IMR-90 (cell line): ENCODE measurements at places on chromosomes 1 and 21. TPM values are rescaled to one million over a fixed set of nuclear protein-coding genes. Genes with fewer than 3 reads are reported as not detected.

DNA sequence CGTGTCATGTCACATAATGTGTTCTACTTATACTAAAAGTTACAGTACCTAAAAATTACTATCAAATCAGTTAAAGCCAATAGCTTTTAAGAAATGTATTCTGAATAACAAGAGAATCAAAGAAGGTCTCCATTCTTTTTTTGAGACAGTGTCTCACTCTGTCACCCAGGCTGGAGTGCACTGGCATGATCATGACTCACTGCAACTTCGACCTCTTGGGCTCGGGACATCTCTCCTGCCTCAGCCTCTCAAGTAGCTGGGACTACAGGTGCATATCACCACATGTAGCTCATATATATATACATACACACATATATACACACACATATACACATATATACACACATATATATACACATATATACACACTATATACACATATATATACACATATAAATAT is 20.1 kb downstream of the COP1 start:
- DNase-seq, result no peak

- DNase-seq, result no peak
These were observed 5.5 kb upstream of the SPAG17 start for GRCh38 chr1:118190561-118190960.

DNA sequence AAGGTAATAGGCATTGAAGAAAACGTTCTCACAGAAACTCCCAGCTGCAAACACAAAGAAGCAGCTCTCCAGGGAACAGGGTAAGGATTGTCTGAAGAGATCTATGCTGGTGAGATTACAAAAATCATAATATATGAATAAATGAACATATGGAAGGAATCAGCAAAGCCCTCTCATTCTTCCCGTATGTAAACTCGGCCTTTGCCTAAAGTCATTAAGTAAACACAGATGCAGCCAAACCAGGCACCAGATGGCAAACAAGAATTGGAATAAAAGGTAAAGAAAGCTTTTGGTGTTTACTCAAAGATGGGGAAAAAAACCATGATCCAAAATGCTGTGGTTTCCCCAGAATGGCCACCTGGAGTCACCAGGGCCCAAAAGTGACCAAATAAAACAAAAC is 76.6 kb upstream of the HOOK1 start:
- peak; percentile 93 for DNase-seq

DNA sequence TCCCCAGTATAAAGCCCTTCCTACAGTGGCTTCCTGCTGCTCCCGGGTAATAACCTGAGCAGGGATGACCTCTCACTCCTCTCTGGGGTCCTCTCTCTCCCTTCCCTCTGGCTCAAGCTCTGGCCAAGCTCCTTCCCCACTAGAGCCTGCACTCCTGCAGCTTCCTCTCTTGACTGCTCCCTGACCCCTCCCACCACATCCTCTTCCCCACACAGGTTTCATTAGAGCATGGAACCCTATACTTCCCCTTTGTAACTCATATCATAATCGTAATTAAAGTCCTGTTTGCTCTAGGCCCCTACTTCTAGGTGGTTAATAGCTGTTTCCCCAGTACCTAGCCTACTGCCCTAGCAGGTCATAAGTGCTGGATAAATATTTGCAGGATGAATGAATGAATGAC is 146.2 kb downstream of the C1orf21 start:
- no peak for DNase-seq

Gene USP33
- total RNA-seq, result 64.5 and 89.4 TPM in 2 replicates

Gene AKR7A3
- total RNA-seq, result under 0.01 and 0.18 TPM in 2 replicates

Gene SLAMF8
- total RNA-seq, result not detected in 2 replicates

Gene LCE2B
- not detected in 2 replicates for total RNA-seq

Gene FCRL4
- total RNA-seq, result not detected in 2 replicates
